ENCODE measurements at places on chromosomes 1 and 21.

DNA sequence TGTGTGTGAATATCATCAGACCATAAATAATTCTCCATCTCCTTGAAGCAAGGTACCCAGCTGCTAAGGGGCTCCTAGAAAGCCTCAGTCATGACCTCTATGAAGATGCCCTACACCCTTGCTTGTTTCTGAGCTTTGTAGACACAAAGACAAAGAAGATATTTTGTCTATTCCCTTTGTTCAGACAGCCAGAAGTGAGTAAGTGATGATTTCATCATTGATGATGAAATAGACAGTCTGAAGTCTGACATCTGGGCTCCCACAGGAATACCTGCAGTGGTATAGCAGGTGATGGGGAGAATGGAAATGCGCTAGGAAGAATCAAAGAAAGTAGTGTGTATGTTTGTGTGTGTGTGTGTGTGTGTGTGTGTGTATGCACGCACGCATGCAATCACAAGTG, 82.2 kb upstream of the DPT start:
- DNase-seq: no peak

GRCh38 chr1:166900987-166901386, 24.9 kb upstream of the TADA1 start:
- DNase-seq: no peak

- no peak for DNase-seq
These were observed 101.0 kb downstream of the NGF start for GRCh38 chr1:115237023-115237422.

DNA sequence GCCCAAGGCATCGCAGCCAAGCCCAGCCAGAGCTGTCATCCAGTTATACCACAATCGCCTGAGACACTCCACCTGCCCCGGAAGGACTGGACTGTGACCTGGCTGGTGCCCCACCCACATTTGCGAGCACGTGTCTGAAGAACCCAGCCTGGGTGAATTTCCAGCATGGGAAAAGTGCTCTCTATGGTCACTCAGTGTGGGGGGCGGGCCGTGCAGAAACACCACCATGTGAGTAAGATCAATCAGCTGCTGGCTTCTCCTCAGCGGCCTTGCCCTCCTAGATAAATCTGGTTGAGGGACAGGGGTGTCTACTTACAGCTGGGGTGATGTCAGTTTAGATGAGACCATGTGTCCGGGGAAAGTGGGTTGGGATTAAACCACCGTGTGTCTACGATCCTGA, 44.8 kb downstream of the URB1 start:
- DNase-seq: no peak

DNA sequence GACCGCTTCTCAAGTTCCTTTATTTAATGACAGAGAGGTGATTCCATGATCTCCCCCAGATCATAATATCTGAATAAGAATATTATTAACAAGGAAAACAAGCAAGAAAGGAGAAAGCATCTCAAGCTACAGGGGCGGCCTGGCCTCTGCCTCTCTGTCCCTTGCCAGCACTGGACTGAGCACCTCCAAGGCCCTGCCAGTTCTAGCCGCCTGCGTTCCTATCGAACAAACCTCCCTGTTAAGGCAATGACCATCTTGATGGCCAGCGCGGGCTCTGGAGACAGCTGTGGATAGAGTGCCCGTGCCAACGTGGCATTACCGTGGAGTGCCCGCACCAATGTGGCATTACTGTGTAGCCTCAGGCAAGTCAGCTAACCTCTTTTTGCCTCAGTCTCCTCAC, 84.8 kb downstream of the NPHP4 start:
- no peak for DNase-seq

DNA sequence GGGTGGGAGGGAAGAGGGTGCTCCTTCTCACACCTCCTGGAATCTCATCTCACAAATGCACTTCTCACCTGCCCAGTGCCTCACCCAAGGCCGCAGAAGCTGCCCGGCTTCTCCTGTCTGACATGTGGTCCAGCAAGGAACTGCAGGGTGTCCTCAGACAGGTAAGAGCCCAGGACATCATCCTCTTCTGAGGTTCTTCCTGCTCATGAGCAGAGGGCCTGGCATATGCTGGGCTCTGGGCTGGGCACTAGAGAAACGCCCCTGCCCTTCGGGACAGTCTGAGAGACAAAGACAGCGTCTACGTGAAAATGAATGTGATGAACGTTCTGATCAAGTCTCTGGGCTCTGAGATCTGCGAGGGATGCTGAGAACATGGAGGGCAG, 42.4 kb downstream of the PKP1 start:
- DNase-seq: no peak

DNA sequence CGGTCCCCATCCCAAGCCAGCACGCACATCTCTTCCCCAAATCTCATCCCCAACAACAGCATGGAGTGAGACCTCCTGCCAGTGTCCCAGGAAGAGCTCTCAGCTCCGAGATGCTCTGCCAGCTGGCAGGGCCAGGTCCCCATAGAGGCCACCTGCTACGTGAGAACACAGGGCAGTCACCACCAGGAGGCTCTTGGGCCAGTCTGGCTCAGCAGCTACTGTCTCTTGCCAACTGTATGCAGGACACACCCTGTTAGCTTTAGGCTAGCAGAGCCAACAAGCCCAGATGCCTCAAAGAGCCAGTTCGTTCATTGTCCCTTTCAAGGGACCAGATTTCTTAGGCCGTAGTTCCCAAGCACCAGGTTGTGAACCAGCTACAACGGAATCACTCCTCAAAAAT, 36.9 kb downstream of the FBXO2 start:
- DNase-seq: no peak

- no peak for DNase-seq
These were observed 62.1 kb downstream of the PLPPR4 start for GRCh38 chr1:99326215-99326949.

- no peak for DNase-seq
These were observed 5.6 kb downstream of the MAP10 start for GRCh38 chr1:232810856-232811255.

GRCh38 chr1:25356848-25357247, 18.7 kb downstream of the TMEM50A start:
- DNase-seq: no peak

GRCh38 chr1:42852608-42852980, 6.2 kb downstream of the ZNF691 start:
- no peak for DNase-seq
